Putamen (tissue), 1 donor: ENCODE measurements at places on chromosomes 11 and 22.
A peak's percentile ranks its signal among the peaks of the same experiment; 100 is the strongest.

GRCh38 chr11:30364139-30364836 lies 41.4 kb downstream of the ARL14EP start:
- DNase-seq, result no peak

GRCh38 chr22:31752096-31752847 lies 1.5 kb upstream of the DEPDC5 start:
- DNase-seq, result no peak

- DNase-seq, result peak; percentile 96
Observed at GRCh38 chr11:12330485-12331231, 46.7 kb upstream of the PARVA start.

- no peak for DNase-seq
Observed at GRCh38 chr11:8777907-8778767, 95.5 kb downstream of the RPL27A start.

- DNase-seq, result no peak
Observed at GRCh38 chr11:34655335-34656008, 34.6 kb downstream of the EHF start.

DNA sequence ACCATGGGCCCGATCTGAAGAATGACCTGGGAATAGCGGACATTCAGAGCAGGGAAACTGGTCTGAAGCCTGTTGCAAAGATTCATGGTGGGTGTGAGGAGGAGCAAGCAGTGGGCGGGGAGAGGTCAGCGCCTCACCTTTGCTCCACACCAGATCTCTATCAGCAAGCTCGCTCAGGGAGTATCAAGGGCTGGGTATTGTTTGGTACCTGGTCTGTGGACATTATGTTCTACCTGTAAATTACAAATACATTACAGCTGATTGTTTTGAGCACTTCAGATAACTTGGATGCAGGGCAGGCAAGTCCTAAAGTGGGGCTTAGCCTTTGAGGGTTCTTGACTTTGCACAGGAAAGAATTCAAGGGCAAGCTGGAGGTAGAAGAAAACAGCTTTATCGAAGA lies 10.8 kb upstream of the SEC14L4 start:
- no peak for DNase-seq

DNA sequence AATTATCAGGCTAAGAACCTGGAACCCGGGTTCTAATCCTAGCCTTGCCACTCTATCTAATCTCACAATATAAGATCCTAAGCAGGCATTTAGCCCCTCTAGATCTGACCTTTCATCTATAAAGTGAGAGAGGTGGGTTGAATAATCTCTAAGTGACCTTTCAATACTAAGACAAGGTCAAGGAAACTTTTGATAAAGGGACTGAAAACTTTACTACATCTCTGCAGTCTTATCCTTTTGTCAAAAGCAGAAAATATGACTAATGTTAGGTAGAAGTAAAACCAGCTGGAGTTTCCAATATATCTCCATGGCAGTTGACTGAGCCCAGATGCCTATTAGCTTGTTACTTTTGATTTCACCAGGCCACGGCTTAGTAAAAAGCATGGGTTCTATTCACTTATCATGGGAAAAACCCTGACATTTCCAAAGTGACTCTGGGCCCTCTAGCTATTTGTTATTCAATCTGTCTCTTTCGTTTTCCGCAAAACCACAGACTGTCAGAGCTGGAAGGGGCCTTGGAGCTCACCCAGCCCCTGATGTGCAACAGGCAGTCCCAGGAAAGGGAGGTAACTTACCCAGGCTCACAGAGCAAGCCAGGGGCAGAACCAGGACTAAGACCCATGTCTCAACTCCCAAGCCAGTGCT lies 75.8 kb downstream of the RAB30 start:
- no peak for DNase-seq

DNA sequence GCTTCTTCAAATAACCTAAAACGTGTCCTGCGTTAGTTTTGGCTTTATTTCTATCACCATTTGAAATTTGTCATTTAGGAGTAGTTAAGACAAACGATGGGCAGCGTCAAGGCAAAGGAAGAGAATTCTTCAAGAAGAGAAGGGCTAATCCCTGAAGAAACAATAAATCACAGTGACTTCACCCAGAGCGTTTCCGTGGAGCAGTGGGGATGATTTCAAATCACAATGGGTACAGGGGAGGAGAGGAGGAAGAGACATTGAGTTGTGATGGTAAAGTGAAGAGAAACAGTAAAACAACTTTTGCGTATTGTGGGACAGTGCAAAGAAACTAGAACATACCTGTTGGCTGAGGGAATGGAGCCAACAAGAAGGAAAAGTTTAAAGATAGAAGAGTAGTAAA lies 9.7 kb downstream of the PDGFD start:
- no peak for DNase-seq

DNA sequence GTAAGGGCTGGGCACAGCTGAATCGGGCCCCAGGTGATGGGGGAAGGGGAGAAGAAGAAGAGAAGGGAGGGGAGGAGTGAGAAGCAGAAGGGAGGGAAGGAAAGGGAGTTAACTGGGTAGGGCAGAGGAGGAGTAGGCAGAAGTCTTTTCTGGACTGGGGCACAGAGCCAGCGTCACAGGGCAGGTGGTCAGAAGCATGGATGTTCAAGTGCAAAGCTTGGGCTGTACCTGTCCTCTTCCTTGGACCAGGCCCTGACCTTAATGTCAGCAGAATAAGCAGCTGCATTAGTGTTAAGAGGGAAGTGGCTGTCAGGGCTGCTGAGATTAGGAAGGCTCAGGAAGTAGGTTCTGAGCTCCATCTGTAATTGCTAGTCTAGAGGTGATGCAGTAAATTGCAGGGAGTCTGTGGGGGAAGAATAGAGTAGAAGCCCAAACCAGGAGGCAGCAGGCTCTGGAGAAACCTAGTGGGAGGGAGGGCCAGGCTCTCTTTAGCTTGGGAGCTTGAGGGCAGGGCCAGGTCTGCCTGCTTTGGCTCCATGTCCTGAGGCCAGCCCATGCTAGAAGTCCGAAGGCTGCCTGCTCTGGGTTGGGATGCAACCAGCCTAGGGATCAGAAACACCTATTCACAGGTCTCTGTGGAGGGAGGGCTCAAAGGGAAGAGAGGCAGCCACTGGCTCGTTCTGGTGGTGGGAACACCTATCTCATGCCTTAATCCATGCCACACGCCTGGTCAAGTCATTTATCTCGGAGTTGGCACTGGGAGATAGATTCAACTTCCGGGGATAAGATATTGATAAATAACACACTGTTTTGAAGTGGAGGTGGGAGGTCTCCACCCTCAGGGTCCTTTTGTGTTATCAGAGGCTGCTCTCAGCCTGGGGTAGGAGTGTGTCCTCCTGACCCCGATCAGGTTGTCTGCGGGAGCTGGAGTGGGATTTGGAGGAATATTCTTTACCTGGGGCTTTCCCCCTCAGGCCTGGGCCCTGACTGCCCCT lies 1.7 kb upstream of the UCP3 start:
- no peak for DNase-seq

- DNase-seq, result no peak
Observed at GRCh38 chr11:28860893-28861292, 752.7 kb downstream of the METTL15 start.

DNA sequence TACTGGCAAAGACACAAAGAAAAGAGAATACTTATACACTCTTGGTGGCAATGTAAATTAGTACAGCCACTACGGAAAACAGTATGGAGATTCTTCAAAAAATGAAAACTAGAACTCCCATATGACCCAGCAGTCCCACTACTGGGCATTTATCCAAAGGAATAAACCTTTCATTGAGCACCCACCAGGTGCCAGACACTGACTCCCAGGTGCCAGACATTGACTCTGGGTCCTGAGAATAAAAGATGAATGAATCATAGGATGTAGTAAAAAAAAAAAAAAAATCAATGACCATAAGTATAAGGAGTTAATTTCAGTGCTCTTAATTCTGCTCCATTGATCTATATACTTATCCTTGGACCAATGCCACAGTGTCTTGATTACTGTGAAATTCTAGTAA lies 28.2 kb downstream of the HEPHL1 start:
- DNase-seq, result no peak

DNA sequence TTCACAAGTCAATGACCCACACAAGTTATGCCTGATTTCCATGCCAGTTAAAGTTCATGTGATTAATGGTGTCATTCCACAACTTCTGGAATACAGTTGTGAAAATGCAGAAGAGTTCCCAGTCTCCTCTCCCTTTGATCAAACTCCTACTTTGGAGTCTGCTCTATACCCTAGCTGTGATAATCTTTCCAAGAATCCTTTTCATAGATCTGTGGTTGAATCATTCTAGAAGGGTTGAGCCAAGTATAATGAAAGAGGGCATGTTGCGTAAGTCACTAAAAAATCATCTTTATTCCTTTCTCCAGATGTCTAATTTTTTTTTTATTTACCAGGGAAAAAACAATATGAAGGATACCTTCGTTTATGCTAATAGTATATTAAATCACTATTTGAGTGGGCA lies 89.7 kb upstream of the CARD18 start:
- no peak for DNase-seq

DNA sequence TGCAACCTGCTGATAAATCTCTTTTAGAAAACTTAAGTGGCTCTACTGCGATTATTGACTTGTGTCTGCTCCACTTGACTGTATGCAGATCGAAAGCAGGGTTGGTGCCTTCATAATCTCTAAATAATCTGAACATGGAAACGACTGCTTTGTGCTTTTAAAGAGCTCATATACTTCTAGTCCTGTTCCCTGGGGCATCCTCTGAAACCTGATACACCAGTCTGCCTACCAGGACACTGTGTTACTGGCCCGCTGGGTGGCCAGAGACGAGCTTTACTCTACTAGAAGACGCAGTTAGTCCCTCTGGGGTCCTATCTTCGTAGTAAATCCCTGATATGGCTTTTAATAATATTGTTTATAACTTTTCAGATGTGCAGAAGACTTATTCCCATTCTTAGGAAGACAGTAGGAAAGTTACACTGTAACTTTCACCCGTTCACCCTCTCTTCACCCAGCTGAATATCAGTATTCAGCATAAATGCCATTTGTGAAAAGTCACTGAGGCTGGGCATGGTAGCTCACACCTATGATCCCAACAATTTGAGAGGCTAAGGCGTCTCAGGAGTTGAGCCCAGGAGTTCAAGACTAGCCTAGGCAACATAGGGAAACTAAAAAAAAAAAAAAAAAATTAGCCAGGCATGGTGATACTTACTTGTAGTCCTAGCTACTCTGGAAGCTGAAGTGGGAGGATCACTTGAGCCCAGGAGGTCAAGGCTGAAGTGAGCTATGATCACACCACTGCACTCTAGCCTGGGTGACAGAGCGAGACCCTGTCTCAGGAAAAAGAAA lies 9.0 kb upstream of the HTR3B start:
- DNase-seq, result no peak

- DNase-seq, result no peak
Observed at GRCh38 chr11:132683602-132684001, 848.7 kb downstream of the OPCML start.

DNA sequence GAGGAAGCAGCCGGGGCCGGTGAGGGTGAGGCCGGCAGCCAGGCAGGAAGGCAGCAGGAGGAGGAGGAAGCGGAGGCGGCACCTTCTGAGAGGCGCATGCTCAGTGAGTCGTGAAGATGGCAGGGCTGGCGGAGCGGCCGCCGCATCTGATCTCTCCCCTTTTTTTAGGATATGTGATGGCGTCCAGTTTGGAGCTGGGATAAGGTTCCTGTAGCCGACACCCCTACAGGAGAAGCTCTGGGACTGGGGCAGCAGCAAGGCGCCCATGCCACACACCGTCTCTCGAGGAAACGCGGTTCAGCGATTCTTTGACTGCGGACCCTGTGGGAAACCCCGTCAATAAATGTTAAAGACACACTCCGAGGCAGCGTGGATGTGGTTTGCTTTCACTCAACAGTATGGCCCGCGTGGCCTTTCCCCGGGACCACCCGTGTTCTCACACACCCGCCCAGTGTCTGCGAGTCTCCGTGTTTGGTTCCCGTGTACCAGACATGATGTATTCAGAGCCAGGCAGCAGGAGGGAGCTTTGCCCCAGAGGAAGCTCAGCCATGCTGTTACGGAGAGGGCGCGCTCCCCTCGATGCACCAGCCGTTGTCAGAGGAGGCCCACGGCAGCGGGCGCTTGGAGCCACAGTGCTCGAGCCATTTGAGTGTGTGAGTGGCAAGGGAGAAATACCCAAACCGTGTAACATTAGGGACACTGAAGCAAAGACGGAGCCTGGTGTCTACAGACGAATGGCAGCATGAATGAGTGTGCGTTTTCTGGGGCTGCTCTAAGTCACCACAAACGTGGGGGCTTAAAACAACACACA lies 27.7 kb upstream of the PARVB start:
- DNase-seq, result no peak

- no peak for DNase-seq
Observed at GRCh38 chr22:39893526-39893925, at the start of gene ENTHD1. Gene ENTHD1 (minus strand): TSS chr22:39893760. CDS start chr22:39887748, 6,012 bp downstream.

DNA sequence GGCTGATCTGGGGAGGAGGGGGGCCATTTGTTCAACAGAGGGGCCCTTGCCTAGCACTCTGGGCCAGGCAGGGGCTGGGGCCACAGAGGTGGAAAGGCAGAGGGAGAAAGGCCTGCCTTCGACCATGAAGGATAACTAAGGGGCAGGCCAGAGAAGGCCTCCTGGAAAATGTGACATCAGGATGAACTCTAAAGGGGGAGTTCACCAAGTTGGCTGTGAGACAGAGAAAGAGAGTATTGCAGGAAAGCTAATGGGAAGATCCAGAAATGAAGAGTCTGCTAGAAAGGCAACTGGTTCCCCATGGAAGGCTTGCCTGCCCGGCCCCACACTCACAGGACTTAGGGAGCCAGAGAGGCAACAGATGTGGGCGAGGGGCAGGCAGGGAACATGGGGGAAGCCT lies 16.3 kb downstream of the CSNK1E start:
- no peak for DNase-seq

DNA sequence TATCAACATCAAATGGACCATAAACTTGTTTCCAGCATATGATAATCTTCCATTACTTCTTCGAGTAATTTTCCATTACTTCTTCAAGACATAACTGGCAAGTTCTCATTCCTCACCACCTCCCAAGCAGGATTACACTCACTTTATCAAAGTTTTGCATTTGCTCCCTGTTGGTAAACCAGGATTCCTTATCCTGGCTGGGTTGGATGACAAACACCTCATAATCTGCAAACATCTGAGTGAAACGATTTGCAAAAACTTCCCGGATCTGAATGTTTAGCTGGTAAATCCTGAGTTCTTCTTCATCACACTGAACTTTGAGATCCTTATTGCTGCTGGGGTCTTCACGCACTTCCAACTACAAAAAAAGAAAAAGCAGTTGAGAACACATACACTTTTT lies 86.4 kb downstream of the DENND5A start:
- DNase-seq, result no peak

GRCh38 chr11:94583213-94583865 lies 16.2 kb downstream of the PIWIL4 start:
- DNase-seq, result no peak

DNA sequence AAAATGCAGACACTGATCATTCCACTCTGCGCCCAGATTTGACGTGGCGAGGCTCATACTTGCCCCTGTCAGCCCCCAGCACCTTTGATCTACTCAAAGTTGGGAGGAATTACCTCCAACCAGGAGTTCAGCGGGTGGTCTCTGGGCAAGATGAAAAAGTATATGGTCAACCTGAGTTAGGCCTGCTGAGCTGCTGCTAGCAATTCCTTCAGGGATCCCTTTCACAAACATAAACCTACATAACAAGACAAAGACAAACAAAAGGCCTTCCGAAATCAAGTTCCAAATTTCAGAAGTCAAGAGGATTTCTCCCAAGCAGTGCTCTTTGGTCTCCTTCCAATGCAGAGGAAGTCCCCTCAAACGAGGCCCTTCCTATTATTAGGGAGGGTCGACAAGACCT lies 20.8 kb downstream of the CLDN5 start:
- DNase-seq, result no peak
